NAMALWA (cell line): ENCODE measurements at places on chromosomes 5 and 9.

DNA sequence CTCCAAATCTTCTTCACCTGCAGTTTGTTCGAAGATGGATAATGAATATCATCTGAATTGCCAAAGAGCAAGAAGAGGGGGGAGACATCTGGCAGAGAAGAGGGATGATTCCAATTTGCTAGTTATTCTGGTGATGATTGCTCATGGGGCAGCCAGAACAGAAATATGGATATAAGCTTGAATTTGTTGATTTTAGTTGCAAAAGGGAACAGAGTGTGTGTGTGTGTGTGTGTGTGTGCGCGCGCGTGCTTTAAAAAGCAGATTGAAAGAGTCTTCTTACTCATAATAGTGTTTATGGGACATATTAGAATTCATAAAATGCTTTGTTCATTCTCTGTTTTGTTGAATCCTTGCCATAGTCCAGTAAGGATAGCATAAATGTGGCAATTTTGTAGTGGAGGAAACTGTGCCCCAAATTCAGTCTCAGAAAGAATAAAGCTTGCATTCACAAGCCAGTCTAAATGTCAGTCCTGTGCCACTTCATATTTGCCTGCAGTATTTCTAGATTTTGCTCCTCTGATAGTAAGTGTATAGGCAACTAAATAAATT is 436.3 kb upstream of the KLF4 start:
- DNase-seq: no peak

DNA sequence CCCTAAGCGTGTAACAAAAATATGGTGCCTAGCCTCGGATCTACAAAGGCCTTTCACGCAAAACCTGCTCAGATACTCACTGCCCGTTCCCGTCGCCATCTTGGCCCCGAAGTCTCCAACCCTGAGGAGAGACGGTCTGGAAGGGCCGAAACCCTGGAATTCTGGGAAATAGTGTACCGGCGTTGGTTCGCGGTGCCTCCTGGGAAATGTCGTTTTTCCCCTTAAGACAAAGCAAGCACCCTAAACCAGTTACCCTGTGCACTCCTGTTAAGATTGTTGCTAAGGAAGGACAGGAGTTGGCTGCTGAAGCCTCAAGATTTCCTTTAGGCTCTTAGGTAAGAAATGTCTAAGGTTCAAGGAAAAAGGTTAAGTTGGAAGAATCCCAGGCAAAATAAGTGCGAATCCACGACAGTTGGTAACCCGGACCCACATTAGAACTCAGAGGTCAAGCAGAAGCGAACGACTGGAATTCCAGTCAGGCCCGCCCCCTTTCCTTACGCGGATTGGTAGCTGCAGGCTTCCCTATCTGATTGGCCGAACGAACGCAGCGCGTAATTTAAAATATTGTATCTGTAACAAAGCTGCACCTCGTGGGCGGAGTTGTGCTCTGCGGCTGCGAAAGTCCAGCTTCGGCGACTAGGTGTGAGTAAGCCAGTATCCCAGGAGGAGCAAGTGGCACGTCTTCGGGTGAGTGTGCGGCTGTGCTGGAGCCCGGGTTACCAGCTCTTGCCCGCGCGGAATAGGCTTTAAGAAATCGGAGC is at the start of the genes BRD8 and KIF20A:
Gene BRD8 (minus strand): TSS at position 115 of the 761 bp plus-strand sequence. CDS start 16 bp downstream, at position 99.
Gene KIF20A (plus strand): TSS at position 597 of the 761 bp plus-strand sequence. CDS start 569 bp downstream, outside the sequence.
- peak; percentile 96 for DNase-seq

- DNase-seq: no peak
Observed at GRCh38 chr5:138038826-138039225, 5.9 kb upstream of the FAM13B start.

DNA sequence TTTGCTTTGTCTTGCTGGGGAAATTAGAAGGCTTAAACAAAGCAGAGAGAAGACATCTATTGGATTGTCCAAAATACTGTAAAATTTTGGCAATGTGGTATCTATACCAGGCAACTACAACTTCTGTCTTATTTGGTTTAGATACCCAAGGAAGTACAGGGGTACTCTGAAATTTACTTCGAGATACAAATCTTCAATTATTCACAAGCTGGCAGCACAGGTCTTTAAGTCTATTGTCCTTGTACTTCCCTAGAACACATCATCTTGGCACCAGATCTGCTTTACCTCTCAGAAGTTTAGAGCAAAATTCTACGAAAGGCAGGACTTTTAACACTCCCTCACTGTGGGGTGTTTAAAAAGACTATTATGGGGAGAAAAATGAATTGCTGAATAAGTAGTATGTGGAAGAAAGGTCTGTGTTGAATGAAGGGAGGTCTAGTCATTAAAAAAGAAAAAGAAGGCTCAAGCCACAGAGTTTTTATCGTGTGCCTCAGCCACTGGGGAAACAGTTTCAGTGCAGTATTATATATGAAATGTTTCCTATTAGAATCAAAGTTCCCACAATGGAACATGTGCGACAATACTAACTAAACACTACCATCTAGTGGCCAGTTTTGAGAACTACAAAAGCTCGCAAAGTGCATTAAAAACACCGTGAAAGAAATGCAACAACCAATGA is 93.7 kb downstream of the PDE4D start:
- DNase-seq: peak; percentile 76

DNA sequence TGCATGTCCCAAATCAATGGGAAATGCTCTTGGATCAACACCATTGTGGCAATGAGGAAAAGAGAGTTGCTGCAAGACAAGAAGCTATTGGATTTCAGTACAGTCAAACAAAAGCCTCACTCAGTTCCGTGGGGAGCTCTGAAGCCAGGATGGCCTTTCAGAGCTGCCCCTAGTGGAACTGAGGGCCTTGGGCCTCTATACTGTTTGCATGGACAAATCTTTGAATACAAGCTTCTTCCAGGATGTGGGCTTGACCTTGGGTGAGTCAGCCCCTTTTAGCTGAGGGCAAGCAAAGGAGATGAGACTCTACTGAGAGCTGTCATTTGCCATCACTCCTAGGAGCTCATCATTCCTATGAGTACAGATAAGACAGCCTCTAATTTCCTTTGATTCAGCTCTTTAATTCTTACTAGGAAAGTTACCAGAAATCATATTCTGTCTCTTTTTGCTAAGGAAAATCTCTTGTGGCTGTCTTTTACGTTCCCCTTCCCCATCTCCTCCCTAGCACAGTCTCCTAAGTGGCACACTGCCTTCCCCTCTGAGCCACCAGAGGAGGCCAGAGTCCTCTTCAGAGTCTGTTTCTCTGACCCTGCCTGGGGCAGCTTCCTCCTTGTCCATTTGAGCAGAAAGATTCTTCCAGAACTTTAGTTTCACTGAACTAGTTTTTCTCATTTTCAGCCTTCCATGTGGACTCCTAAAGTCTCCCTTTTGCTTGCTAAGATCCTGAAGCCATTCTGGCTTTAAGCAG is 168.8 kb upstream of the POC5 start:
- DNase-seq: peak; percentile 12
